ENCODE measurements at places on chromosomes 5 and 9.

DNA sequence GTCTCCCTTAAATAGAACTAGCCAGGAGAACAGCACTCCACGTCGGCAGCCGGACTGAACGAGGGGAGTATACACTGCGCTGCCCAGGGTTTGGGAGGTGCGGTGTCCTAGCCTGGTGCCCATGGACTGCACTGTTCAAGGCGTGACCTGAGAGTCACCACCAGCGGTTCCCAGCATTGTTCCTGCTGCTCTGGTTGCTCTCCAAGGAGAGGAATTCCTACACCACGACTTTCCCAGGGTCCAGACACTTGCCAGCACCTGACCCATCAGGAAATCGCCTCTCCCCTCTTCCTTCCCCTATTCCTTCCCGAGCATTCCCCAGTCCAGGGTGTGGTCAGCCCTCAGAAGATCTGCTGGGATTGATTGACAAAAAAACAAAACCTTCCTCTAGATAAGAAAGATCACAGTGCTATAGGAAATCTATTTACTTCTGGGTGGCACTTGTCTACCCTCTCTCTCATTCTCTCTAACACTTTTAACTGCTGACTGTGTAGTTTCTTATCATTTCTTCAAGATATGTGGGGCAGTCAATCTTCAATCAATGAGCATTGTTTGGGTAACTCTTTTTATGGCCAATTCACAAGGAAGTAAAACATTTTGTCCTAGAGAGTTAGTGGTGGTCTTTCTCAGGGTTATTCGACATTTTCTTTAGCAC is 297.8 kb upstream of the ACTBL2 start:
- no peak for DNase-seq

DNA sequence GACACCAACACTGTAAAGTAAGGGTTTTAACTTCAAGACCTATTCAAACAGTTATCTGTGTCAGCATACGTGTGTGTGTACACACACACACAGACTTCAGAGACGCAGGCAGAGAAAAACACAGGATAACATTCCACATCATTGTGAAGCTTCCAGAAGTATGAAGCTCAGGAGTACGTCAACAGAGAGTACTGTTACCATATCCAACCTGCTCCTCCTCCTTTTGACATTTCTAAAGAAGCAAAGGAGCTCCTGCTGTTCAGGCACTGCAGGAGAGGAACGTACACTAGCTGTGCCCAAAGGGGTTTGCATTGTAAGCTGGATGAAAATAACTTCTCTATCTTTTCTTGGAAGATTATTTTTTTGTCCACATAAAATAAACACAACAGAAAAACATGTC is 180.7 kb downstream of the MEF2C start:
- DNase-seq: no peak

- no peak for DNase-seq
Measured at GRCh38 chr5:10828241-10828640, 67.2 kb upstream of the DAP start.

GRCh38 chr9:81292056-81292805 is 397.1 kb downstream of the TLE1 start:
- no peak for DNase-seq

DNA sequence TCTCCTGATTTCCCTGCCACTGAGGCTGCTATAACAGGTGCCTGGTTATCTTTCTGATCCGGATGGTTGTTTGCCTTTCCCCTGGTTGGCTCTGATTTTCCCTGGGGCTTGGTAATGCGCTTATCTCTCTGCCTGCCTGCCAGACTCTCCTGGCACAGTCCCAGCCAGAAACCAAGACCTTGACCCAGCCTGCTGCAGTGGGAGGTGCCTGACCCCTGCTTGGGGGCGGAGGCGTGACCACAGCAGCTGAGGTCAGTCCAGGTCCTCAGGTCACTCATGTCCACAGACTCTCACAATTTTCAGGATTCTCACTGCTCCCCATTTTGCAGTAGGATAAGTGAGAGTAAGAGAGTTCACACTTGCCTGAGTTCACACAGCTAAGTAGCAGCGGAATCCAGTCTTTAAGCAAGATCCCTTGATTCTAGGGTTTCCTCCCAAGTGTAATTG is 24.4 kb upstream of the SYNPO start:
- DNase-seq: no peak

GRCh38 chr5:149437391-149438040 is 58.4 kb upstream of the IL17B start:
- DNase-seq: no peak

GRCh38 chr5:19406576-19407365 is 581.2 kb downstream of the CDH18 start:
- DNase-seq: no peak

GRCh38 chr5:77984587-77984986 is 208.4 kb upstream of the TBCA start:
- no peak for DNase-seq

GRCh38 chr9:80787636-80788035 is 901.7 kb downstream of the TLE1 start:
- DNase-seq: no peak

DNA sequence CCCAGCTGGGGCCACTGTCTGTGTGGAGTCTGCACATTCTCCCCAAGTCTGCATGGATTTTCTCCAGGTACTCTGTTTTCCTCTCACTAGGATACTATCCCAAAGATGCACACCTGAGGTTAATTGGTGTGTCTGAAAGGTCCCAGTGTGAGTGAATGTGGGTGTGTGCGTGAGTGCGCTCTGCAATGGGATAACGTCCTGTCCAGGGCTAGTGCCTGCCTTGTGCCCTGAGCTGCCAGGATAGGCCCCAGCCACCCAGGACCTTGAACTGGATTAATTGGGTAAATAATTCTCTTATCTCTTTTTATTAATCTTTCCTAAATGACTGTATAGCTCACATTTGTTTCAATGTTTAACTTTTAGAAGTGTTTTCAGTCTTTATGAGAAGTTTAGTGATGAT is 11.5 kb upstream of the PANK3 start:
- DNase-seq: no peak

DNA sequence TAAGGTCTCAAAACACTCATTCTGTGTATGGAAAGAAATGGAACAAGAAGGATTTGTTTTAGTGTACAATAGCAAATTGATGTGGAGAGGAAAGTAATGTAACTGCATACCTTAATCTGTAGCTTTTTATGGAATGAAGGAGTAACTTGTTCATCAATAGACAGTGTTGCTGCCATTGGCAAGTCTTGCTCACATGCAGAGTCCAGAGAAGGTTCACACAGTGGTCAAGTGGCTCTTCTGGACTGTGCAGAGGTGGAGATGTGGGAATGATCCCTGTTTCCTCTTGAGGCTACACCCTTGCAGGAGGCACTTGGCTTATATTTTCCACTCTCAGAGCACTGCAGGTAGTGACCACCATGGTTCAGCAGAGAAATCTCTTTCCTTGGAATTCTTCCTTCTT is 132.9 kb upstream of the ANKH start:
- no peak for DNase-seq

DNA sequence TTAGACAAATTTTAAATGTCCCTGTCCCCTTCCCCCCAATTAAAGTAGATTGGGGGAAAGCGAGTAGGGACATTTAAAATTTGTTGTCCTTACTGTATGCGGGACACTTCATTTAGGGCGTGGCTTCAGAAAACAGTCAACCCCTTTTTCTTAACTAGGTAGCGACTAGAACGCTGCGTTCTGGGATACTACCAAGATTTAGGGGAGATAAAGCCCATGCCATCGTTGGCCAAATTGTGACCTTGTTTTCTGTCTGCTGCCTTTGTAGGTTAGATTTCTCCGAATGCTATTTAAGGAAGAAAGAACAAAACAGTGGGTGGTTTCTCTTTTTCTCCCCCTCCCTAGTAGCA is 1.2 kb downstream of the CKS2 start:
- no peak for DNase-seq

DNA sequence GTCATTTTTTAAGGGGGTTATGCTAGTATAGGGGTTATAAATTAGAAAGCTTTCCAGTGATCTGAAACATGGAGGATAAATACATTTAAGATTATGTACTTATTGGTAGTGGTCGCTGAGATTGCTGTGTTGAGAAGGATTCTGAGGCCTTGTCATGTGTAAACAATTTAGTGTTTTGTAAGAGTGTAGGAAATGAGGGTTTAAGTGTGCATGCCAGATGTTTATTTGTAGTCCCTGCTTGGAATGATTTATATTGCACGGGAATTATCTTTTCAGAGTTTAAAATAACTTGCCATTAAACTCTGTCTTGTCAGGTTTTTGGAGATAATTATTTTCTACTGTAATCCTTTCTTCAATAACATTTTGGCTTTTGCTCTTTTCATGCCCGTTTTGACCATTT is 19.4 kb downstream of the ZNF618 start:
- no peak for DNase-seq

DNA sequence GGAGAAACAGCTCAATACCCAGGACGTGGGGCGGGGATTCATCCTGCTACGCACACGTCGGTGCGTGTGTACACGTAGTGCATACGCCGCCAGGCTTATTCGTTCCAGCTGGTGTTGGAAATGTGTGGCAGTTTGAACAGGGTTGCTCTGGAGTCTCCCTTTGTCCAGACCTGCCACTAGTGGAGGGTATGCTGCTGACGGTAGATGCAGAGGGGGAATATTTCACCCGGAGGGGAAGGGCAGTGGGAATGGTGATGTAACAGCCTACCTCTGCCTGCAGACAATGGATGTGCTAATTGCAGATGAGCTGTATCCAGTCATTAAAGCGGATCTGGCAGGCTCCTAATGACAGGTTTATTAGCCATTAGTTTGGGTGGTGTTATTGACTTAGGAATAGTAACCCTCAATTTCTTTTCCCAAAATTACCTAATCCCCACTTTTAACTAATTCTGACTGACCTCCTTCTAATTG is 142.7 kb downstream of the PAX5 start:
- DNase-seq: no peak

GRCh38 chr5:45623832-45624231 is 72.3 kb downstream of the HCN1 start:
- DNase-seq: no peak

GRCh38 chr5:24804221-24804681 is 159.5 kb upstream of the CDH10 start:
- no peak for DNase-seq

- peak; percentile 67 for DNase-seq
Measured at GRCh38 chr9:124286292-124286931, 28.7 kb downstream of the NEK6 start.

- DNase-seq: no peak
Measured at GRCh38 chr9:110142253-110142652, 65.7 kb downstream of the C9orf152 start.

GRCh38 chr5:143023411-143024096 is 253.4 kb downstream of the ARHGAP26 start:
- peak; percentile 67 for DNase-seq

DNA sequence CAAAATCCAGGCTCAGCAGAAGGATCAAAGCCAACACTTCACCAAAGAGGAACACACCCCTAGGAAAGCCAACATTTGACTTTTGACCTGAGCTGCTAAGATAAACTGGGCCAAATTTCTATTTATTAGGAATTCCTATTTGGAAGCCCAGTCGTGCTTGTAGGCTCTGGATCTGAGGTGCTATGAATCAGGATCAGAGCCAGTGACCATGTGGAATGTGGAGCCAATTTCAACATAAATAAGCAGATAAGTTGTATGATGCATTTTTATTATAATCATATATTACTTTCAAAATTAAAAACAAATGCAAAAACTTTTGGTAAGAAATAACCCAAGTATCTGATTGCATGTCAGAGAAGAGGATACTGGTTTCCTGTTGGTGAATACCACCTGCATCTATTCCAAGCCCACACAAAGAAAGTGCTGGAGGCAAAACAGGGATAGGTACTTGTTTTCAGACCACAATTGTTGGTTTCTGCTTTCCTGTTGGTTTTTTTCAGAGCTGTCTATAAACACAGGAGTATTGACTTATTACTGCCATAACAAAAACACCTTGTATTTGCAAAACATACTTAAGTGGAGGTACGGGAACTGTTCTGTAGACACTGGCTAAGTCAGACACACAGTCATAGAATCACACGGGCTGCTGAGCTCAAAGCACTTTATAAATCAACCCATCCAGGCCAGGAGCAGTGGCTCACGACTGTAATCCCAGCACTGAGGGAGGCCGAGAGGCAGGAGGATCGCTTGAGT is 52.8 kb downstream of the ARL15 start:
- DNase-seq: no peak

GRCh38 chr9:96688745-96689464 is 33.8 kb upstream of the PRXL2C start:
- DNase-seq: no peak

- no peak for DNase-seq
Measured at GRCh38 chr5:147972076-147972840, 65.9 kb upstream of the C5orf46 start.

GRCh38 chr9:976258-976942 is at the start of gene DMRT3:
DMRT3 (plus strand) TSS chr9:976655; CDS start chr9:977002, 347 bp downstream.
- no peak for DNase-seq

- DNase-seq: no peak
Measured at GRCh38 chr5:113427871-113428574, 6.8 kb downstream of the TSSK1B start.

- no peak for DNase-seq
Measured at GRCh38 chr9:110143485-110143884, 64.5 kb downstream of the C9orf152 start.

DNA sequence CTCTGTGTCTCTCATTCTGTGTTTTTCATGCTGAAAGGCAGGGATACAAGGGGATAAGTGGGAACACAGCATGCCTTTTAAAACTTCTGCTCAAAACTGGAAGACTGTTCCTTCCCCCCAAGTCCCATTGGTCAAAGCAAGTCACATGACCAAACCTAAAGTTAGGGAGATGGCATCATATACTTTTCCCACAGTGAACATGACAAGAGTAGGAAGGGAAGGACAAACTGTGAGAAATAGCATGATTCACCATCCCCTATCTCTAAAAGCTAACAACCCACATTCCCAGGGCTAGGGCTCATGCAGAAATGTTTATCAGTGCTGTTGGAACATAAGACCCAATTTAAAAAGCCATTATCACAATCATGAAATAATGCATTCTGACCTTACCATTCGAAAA is 24.2 kb upstream of the SHISAL2B start:
- no peak for DNase-seq

DNA sequence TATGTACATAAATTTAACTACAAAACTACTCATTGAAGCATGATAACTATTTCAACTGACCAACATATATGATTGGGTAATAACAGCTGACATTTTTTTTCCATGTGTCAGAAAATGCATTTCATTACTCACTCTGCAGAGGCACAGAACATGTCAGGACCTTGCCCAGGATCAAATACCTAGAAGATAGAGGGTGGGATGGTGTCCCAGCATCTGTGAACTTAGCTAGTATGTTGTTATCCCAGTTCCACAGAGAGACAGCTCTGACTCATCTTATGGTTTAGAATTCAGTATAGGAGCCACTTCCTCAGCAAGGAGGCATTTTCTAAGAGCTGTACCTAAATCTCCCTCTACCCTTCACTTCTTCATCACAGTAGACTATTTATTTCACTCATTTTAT is 1198.6 kb upstream of the ACO1 start:
- DNase-seq: no peak
